ENCODE measurements at places on chromosomes 11 and 22.
A peak's percentile ranks its signal among the peaks of the same experiment; 100 is the strongest.

DNA sequence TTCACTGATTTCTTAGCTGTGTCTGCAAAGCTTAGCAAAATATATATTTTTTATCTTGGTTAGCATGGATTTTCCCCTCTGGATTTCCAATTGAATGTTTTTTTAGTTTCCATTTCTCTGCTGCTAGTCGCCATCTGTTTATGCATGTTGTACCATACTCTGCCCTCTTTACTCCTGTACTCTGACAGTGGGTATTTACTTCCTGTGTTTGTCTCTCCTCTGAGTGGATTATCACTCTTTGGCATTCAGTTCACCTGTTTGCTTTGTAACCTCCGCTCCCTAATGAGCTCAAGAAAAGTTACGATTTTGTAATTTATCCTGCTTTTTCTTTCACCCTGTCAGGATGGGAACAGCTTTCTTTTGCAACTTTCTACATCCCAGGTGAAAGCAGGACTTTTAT is 59.1 kb downstream of the PDHX start:
- no peak for DNase-seq

DNA sequence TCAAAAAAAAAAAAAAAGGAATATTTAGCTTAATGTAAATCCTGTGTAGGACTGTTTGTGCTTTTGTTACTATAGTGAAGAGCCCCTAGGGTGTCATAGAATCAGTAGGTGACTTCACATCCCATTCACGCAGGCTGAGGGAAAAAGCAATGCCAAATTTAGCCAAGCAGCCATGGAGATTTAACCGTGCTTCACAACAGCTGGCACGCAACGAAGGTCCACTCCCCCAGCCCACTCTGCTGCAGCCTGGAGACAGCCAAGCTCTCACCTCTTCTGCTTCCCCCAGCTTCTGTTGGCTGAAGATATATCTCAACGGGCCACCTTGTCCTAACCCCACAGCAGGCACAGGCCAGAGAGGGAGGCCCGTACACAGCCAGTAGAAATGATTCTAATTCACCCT is 78.8 kb upstream of the BID start:
- DNase-seq = no peak

GRCh38 chr11:10943968-10944367 is 86.1 kb upstream of the ZBED5 start:
- no peak for DNase-seq

- DNase-seq = no peak
Observed at GRCh38 chr11:110856996-110857812, 145.0 kb upstream of the ARHGAP20 start.

GRCh38 chr22:24434471-24435322 is 7.3 kb downstream of the ADORA2A start:
- no peak for DNase-seq

- DNase-seq = no peak
Observed at GRCh38 chr22:29580200-29580810, 608 bp downstream of the NIPSNAP1 start.

GRCh38 chr11:36453678-36454077 is 56.4 kb downstream of the TRAF6 start:
- DNase-seq = no peak

DNA sequence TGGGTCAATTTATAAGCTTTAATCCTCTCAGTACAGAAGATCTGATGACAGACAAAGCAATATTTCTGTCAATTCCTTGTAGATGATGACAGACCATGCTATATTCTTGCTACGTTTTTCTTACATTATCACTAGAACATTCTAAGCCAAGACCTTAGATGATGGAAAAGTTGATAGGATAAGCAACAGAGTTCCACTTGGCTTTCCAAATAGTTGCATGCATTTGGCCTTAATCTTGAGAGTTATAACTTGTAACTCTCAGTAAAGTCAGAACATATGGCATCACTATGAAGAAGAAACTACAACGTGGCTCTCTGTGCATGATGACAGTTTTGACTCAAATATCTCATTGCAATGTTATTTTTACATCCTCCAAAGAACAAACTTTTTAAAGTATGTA is 544.3 kb upstream of the LRRC4C start:
- no peak for DNase-seq

- peak; percentile 54 for DNase-seq
Observed at GRCh38 chr11:46075168-46075567, 46.1 kb downstream of the PHF21A start.

GRCh38 chr22:42895541-42895981 is 38.5 kb upstream of the ARFGAP3 start:
- no peak for DNase-seq

DNA sequence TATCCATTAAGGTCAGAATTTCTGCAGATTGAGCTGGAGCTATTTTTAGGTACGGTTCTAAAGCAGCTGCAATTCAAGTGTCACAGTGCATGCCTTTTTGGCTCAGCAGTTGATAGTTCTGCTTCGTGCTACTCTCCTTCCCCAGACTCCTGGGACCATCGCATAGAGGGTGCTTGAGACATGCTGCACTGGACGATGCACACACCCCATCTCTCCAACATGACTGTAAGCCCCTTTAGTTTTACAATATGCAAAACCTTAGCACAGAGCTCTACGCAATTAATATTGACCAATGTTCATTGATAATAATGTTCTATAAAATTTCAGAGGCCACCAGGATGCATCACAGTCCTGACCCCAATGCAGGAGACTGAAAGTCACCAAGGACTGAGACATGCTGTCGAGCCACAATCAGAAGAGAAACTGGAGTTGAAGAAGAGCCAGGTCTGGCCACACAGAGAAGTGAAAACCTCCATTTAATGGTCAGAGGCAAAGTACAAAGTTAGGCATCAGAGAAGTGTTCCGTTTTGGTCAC is 120.9 kb upstream of the ZC3H12C start:
- DNase-seq = no peak

- no peak for DNase-seq
Observed at GRCh38 chr11:77407613-77408012, 66.3 kb downstream of the PAK1 start.

GRCh38 chr22:28759861-28760560 is 12.5 kb upstream of the CCDC117 start:
- DNase-seq = no peak

DNA sequence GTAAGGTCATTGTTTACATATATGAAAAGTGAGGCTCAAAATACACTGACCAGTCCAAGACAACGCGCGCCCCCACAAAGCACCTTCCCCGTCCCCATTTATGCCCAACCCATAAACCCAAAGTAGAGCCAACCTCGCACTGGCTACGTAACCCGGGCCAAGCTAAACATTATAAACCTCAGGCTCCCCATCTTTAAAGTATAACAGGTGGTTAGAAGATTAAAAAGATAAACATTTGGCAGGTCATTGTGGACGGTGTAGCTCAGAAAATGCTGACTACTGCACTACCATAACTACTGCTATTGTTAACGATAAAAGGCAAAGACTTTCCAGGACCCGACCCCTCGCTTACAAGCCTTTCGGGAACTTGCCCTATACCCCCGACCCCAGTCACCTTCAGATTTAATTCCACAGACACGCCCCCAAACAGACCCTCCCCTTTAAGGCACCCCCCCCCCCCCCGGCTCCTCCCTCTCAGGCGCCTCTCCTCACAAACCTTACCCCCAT is 470 bp downstream of the NUMA1 start:
- DNase-seq = peak; percentile 54

DNA sequence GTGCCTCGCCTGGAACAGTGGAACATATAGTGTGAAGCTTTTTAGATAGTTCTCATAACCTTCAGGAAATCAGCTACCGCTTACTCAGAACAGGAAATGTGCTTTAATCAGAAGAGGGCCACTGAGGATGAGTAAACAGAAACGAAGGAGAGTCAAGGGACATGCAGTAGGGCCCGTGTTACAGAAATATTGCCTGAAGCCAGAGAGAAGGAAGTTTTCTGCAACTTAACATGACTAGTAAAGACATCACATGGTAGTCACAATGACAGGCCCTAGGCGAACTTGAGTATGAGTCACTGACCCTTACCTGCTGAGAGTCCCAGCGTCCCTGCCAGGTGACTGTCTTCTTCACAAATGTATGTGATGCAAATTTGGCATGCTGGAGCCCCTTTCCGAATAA is 39.4 kb downstream of the CARD18 start:
- no peak for DNase-seq

- peak; percentile 15 for DNase-seq
Observed at GRCh38 chr11:70270877-70271648, 573 bp downstream of the PPFIA1 start.

DNA sequence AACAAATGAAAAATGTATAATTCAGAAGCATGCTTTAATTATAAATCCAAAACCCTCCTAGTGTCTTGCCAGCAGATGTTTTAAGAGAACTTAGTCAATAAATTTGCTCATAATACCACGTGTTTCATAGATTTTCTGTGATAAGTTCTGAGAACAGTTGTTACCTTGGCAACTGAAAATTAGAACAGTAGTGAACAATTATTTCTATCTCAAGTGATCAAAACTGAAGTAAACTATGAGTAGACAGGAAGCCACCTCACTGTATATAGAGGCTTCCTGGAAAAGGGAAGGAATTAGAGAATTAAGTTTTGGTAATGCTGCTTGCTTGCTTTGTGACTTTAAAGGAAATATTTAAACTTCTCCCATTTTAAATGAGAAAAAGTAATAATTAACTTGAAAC is 266.0 kb upstream of the ANO3 start:
- no peak for DNase-seq

GRCh38 chr11:68051191-68052136 is 12.6 kb downstream of the TCIRG1 start:
- DNase-seq = no peak

DNA sequence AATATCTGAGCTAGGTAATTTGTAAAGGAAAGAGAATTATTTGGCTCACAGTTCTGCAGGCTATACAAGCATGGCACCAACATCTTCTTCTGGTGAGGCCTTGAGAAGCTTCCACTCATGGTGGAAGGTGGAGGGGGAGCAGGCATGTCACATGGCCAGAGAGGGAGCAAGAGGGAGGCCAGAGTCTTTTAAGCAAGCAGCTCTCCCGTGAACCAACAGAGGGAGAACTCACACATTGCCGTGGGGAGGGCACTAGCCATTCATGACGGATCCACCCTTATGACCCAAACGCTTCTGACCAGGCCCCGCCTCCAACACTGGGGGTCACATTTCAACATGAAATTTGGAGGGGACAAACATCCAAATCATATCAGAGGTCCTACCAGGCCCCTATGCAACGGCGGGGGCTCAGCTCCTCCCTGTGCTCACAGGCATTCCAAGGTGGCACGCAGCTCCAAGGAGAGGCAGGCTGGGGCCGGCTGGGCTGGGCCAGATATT is 4.6 kb downstream of the C11orf96 start:
- DNase-seq = no peak

GRCh38 chr11:79661373-79661772 is 220.5 kb upstream of the TENM4 start:
- DNase-seq = no peak

GRCh38 chr11:62805961-62806441 is 761 bp upstream of the NXF1 start:
- DNase-seq = no peak

GRCh38 chr11:67486481-67487195 is 3.8 kb downstream of the AIP start:
- no peak for DNase-seq

- DNase-seq = no peak
Observed at GRCh38 chr22:46578251-46578823, 40.9 kb upstream of the CELSR1 start.

DNA sequence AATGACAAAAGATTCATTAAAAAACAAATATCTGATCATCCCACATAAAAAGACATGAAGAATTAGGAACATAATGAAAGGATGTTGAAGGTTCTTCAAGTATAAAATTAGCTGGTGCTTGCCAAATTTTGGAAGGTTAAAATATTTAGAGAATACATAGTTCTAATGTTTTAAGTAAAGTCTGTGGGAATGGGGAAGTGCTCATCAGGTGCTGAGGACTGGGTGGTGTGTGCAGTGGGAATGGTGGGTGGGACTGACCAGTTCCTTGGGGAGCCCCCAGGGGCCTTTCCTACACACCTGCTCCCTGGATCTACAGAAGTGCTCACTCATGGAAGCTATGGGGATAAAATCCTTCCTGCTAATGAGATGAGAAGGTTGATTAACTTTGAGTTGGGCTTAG is 11.8 kb downstream of the LDLRAD3 start:
- DNase-seq = no peak

DNA sequence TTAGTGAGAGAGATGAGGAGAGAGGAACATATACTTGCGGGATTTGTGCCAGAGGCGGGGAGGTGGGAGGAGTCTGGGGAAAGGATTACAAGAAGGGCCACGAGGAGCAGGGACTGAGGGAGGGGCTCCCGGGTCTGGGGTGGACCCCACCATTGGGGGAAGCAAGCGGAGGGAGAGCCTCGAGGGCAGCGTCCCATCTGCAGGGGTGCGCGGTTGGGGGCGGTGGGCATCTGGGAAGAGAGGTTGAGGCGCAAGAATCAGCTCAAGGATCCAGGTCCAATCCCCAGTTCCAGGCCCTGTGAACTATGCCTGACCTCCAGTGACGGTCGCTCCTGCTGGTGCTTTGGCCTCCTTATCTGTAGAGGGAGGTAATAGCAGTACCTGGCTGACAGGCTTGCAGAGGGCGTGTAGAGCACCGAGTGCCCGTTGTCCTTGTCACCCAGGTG is 38.0 kb downstream of the ADAMTS15 start:
- DNase-seq = no peak

DNA sequence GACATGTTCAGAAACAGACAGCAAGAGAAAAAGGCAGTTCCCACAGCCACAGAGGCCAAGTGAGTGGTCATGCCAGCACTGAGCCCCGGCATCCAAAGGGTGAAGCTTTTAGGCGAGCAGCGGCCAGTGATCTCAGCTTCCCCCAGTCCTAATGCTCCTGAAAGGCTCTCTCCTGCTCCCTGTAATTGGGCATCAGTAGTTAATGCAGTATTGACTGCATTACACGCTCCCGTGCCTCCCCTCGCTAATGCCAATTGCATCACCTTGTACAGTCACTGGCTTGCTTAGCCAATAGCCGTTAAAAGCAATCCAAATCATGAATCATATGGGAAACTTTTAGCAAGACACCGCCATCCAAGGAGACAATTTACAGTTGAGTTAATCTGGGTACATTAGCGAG is 4.9 kb downstream of the LMO1 start:
- no peak for DNase-seq

DNA sequence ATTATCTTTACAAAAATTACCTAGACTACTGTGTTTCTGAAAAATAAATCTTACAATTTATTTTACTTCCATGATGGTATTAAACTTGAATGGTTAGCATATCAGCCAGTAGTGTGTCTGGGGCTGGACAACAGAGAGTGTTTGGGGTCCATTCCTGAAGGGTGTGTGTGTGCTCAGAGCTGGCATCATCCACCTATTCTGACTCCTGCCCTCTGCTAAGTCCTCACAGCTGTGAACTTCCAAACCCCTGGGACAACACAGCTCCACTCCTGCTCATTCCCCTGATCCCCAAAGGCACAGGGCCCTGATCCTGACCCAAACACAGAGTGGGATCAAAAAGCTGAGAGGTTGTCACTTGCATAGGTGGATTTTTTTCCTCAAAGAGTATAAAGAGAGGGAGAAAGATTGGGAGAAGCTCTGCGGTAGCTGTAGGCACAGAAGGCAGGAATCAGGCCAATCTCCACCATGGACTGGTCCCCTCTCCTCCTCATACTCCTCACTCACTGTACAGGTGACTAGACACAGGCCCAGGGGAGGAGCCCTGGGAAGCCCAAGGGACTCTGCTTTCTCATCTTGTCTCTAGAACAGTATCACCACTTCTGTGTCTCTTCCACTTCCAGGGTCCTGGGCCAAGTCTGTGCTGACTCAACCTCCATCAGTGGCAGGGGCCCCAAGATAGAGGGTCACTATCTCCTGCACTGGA is 55.7 kb upstream of the TOP3B start:
- no peak for DNase-seq

- DNase-seq = no peak
Observed at GRCh38 chr11:119895981-119896380, 167.0 kb upstream of the NECTIN1 start.

GRCh38 chr22:42365111-42365865 is 66.9 kb downstream of the NFAM1 start:
- DNase-seq = no peak

All from hematopoietic multipotent progenitor cell treated with erythropoietin and hydrocortisone succinate and interleukin-3 and kit ligand, for 17 days (in vitro differentiated cells).